ENCODE measurements at places on chromosomes 4 and X. TPM values are rescaled to one million over a fixed set of nuclear protein-coding genes. Genes with fewer than 3 reads are reported as not detected.

GRCh38 chrX:48957477-48957826 lies at the start of gene OTUD5:
Gene OTUD5, minus strand, starts transcription at chrX:48957607. Its CDS starts 37 bp downstream, at chrX:48957570.
- peak; percentile 39 for DNase-seq

DNA sequence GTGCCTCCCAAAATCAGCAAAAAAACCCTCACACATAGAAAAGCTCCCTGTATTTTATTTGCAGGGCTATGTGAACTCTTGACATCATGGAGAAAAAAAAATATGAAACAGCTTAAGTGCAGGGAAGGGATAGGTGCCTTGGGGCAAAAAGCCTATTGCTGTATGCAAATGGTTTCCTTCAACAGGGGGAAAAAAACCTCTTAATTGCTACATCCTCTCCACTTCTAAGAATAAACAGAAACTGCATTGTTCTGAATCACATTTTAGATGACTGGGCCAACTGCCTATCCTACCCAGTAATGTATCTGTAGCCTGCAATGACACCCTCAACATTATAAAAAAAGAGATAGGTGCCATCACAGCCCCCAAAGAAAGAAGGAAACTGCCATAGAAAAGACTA lies 229.4 kb upstream of the GALNTL6 start:
- DNase-seq, result no peak

GRCh38 chrX:26442340-26442739 lies 226.4 kb downstream of the MAGEB5 start:
- DNase-seq, result peak; percentile 5

DNA sequence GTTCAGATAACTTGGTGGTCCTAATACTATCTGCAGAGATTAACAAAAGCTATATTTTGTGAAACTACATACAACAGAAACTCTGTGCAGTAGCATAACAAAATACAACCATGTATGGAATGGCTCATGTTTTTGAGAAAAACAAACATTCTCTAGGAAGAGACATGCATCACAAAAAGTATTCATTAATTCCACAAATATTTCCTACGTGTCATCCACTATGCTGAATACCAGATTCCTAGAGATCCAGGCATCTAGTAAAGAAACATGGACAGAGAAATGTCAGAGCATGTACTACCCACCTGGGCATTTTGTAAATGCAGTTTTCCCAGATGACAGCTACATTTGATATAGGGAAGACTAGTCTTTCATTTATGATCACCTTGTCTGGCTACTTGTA lies 248.1 kb downstream of the OPHN1 start:
- DNase-seq, result no peak

DNA sequence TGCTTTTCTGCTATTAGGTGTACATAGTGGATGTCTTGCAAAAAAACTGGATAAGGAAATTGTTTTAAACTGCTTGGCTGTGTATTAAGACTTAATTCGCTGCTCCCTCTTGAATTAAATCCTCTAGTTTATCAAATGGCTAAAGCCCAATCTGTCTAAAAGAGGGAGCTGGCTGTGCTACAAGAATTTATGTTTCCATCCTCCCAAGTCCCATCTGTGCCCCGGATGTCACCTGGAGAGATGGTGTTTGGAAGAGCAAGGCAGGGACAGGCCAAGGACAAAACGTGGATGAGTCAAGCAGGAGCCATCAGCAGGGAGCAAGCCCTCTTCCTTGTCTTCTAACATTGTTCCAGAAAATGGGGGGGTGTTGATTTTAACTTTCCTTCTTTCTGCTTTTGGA lies 171.3 kb upstream of the LCORL start:
- no peak for DNase-seq

GRCh38 chrX:40877887-40878286 lies 142.5 kb upstream of the MED14 start:
- no peak for DNase-seq

DNA sequence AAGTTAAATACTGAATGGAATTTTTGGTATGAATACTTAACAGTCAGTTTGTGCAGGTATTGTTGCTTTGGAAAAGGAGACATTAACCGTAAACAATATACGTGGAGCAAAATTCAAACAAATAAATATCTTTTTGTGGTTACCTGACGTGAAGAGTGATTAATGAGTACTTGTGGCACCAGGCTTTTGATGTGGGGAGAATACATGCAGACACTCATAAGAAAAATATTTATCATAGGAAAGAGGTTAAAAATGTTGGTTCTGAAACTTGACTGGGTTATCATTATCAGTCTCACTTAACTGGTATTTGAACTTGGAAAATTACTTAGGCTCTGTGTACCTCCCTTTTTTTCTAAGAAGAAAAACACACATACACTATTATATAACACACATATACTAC lies 136.4 kb upstream of the NDST4 start:
- no peak for DNase-seq

- DNase-seq, result no peak
These were observed 1.3 kb downstream of the LDB2 start for GRCh38 chr4:16896881-16897750.

GRCh38 chrX:48918301-48918642 lies 552 bp downstream of the PIM2 start:
- no peak for DNase-seq

The AFM gene
- total RNA-seq, result 0.64 TPM

The IGSF1 gene
- total RNA-seq, result 1.1 TPM

Data from endothelial cell (in vitro differentiated cells).